NCI-H1105 (cell line): ENCODE measurements at places on chromosomes 2 and 18.

DNA sequence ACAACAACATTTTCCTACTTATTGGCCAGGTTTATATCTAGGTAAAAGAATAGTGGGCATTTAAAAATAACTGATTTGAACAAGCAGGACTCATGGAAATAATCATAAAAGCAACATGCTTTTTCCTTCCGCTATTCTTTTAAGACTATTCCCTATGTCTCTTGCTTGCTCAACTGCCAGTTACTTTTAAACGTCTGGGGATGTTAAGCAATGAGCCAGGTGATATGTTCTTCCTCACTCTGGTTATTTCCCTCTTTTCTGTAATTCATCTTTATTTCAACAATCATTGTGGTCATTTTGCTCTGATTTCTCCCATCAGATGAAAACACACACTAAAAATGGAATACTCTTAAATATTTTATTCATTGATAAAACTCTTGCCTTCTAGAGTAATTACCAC lies 33.4 kb upstream of the SLC8A1 start:
- no peak for DNase-seq

GRCh38 chr18:77118256-77119090 lies 14.1 kb downstream of the MBP start:
- no peak for DNase-seq

DNA sequence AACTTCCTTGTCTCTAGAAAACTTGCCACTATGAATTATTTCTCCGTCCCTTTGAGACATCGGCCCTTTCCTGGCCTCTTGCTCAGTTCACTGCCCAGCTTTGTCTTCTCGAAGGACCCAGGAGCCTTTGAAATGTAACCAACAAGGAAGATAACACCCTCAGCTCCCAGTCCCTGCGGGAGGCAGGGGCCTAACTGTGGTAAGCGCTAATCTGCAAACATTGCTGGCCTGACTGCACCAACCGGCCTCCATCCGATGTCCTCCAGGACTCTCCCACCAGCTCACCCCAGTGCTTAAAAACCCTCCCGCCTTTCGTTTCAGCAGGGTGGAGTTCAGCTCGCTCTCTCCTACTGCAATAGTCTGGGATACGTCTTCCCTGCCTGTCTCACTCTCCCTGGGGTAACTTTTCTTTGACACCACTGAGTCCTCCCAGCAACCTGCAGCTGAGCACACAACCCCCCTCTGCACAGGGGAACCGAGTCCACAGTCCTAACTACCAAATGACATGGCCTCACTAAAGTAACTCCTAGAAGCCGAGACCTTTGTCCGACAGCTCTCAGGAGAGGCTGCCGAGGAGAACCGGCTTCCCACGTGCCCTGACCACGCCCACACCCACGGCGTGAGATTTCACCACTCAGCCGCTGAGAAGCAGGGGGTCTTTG lies 76.1 kb downstream of the MBP start:
- DNase-seq, result no peak

DNA sequence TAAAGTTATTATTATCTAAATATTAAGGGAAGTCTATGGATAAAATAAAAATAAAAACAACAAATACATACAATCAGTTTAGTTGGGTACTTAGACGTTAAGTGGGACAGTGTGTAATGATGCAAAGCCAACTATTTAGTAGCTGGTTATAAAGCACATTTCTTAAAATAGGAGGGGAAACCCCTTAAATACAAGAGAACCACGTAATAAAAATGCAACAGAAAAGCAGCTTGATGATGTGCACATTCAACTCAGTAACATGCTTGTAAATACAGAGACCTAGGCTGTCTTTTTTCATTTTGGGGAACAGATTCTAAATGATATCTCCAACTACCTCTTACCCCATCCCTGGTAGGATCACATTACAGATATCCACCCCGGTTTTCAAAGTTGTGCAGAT lies 134.3 kb upstream of the AQP4 start:
- DNase-seq, result no peak

- DNase-seq, result no peak
These were observed 73.9 kb upstream of the SIX2 start for GRCh38 chr2:45083175-45083574.

DNA sequence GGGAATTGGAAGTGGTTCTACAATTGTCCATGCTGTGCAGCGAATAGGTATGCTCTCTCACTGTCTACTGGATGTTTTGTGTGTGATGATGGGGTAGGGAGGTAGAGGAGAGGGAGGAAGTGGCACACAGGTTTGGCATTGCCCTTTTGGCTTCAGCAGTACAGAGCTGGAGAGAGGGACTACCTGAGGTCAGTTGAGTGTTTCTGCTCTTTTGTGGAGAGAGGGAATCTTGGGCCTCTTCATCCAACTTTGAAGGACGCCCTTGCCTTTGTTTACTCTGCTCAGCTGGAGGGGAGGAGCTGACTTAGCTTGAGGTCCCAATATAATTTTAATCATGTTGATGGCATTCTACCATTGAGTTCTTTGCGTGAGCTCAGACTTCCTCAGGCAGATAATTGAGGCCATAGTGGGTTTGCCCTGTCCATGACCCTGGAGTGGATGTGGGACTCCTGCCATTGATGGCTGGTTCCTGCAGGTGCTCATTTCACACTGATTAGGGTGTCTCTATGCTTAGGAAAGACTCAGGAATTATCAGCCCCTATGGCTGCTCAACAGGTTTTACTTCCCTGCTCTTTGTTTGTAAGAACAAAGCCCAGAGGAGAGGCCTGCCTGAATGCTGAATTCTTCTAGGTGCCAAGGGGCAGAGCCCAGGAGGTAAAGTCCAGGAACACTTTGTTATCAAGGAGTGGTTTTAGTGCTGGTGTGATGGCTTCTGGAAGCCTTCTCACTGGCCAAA lies 7.2 kb downstream of the RPIA start:
- no peak for DNase-seq

DNA sequence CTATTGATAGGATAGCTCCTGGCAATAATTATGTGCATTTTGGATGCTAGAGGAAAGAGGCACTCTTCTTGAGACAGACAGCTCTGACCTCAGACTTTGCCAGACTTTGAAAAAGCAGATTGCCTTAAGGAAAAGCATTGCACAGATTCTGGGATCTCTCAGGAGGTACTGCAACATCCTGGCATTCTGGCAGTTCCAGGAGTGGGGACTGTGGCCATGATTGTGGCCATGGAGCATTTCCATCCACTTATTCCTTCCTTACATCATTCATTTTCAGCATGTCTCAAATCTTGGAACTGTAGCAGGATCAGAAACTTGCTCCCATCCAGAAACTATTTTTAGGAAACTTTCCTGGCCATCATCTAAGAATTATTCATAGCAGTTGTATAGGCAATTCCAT lies 144.9 kb upstream of the FOSL2 start:
- no peak for DNase-seq

DNA sequence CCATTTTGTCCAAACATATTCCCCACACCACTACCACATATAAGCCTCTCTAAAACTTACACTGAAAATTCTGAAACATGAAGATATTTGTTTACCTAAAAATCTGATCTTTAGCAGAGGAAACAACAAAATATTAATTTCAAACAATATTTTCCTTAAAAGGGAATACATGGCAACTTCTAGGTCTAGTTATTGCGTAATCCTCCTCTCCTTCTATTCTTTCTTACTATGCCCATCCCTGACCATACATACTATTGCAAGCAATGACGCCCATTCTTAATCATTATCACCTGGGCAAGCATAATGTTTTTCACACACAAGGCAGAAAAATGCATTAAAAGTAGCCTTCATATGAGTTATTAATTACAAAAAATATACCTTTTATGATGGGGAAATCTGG lies 372.6 kb downstream of the ZEB2 start:
- DNase-seq, result no peak

DNA sequence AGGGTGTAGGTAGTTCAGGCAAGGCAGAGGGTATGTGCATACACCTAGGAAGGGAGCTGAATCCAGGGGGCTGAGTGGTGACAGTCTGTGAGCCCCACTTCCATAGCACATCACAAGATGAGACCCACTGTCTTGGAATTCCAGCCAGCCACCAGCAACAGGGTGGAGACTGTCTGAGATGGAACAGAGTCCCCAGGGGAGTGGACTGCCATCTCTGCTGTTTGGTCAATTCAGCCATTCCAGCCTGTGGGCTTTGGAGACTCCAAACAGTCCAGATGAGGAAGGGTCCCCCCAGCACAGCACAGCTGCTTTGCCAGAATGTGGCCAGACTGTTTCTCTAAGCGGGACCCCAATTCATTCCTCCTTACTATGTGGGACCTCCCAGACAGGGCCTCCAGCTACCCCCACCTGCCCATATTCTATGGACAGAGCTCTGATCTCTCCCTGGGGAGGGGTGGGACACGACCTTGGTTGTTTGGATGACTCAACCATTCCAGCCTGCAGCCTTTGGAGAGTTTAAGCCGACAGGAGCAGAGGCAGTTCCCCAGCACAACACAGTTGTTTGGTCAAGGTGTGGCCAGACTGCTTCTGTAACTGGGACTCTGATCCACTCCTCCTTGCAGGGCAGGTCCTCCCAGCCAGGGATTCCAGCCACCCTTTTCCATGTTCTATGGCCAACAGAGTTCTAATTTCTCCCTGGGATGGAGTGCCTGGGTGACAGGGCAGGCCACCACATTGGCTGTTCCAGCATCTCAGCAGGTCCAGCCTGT lies 178.0 kb downstream of the RND3 start:
- no peak for DNase-seq

GRCh38 chr18:51191128-51191717 lies 6.3 kb downstream of the MEX3C start:
- DNase-seq, result no peak

- peak; percentile 34 for DNase-seq
These were observed 28.2 kb downstream of the SDC1 start for GRCh38 chr2:20196657-20197161.

GRCh38 chr2:65368468-65368867 lies 63.9 kb downstream of the SPRED2 start:
- no peak for DNase-seq

GRCh38 chr2:29765721-29766120 lies 155.7 kb downstream of the ALK start:
- no peak for DNase-seq

DNA sequence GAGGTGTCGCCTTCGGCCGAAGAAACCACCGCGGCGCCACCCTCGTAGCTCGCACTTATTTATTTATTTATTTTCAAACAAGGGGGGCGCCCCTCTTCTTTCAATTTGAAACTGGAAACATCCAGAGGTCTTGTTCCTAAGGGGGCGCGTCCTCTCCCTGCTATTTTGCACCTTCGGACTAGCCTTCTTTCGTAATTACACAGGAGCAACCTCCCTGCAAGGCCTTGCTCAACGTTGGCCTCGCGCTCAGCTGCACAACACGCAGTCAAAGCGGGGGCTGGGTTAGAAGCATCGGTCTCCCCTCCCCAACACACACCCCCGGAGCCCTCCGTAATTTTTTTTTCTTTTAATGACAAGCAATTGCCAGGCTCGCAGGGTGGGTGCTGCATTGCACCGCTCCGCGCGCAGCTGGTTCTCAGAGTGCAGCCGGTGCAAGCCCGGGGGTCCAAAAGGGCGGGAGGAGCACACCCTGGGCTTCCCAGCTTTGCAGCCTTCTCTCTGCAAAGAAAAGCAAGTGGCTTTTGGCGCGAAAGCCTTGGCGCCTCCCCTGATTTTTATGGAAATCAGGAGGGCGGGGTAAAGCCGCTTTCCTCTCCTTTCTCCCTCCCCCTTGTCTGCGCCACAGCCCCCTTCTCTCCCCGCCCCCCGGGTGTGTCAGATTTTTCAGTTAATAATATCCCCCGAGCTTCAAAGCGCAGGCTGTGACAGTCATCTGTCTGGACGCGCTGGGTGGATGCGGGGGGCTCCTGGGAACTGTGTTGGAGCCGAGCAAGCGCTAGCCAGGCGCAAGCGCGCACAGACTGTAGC lies at the start of gene MYCN:
TSS of gene MYCN (plus strand) at position 697 of the 807 bp plus-strand sequence. CDS start 1,515 bp downstream, outside the sequence.
- peak; percentile 54 for DNase-seq

GRCh38 chr18:7815787-7816186 lies 248.7 kb downstream of the PTPRM start:
- no peak for DNase-seq

- DNase-seq, result no peak
These were observed 55.1 kb upstream of the SLC66A3 start for GRCh38 chr2:11100130-11100529.

DNA sequence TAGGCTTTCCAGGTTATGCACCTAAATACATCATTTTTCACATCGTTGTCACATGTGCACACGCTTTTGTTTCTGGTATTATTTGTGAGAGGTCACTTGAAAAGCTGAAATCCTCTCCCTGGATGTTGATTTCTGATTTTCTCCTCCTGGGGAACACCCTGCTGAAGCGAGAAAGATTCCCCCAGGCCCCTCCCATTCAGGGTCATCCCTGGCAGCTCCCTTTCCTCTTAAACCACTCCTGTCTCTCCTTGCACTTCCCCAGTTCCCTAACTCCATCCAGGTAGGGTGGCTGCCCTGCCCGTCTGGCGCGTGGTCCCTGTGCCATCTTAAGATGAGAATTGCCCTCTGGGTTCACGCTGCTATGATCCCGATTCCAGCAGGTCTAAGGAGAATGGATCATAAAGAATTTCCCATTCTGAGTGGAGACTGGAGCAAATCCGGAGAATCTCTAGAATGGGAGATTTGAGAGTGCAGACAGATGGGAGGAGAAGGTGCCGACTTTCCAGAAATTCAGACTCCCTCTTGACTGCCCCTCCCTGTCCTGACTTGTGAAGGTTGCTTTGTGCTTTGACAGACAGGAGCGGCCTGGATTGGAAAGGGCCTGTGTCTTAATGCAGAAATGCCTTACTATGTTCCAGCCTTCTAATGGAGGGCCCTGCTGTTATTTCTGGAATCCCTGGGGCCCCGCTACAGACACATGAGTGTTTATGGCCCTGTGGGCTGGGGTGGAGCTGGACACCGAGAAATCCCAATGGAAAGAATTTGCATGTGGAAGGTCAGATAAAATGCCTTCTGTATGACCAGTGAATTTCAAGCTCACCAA lies 1.3 kb upstream of the YWHAQ start:
- DNase-seq, result no peak

- no peak for DNase-seq
These were observed 23.5 kb upstream of the MFF start for GRCh38 chr2:227301523-227301922.

DNA sequence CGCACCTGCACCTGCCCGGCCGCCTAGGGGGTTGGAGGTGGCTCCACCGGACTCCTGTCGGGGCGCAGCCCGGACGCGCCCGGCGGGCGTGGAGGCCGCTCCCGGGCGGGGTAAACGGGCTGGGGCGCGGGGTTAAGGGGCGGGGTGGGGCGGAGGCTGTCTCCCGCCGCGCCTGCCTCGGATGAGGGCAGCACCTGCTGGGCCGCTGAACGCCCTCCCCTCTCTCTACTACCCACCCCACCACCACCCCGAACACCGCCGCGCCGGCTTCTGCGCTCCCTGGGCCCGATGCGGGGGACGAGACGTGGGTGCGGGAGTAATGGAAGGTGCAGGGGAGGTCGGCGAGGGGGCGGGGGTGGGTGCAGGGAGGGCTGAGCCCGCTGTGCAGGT lies 224.8 kb upstream of the ID2 start:
- no peak for DNase-seq

DNA sequence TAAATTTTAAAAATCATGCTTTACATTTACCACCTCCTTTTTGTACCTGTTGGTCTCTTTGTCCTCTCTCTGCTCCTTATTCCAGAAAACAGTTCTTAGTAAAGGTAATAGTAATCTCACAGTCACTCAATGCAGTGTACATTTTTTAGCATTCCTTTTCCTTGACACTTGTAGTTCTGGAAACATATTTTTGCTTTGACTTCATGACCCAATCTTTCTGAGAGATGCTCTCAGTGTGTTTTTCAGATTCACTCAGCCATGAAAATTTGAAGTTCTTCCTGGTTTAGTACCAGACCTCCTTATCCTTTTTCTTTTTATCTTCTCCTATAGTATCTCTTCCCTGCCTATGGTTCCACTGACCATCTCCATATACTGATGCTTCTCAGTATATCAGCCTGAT lies 747.5 kb upstream of the ZEB2 start:
- DNase-seq, result no peak

GRCh38 chr2:38528008-38528442 lies 74.7 kb downstream of the HNRNPLL start:
- DNase-seq, result peak; percentile 68
